ENCODE measurements at places on chromosomes 11 and 22.

DNA sequence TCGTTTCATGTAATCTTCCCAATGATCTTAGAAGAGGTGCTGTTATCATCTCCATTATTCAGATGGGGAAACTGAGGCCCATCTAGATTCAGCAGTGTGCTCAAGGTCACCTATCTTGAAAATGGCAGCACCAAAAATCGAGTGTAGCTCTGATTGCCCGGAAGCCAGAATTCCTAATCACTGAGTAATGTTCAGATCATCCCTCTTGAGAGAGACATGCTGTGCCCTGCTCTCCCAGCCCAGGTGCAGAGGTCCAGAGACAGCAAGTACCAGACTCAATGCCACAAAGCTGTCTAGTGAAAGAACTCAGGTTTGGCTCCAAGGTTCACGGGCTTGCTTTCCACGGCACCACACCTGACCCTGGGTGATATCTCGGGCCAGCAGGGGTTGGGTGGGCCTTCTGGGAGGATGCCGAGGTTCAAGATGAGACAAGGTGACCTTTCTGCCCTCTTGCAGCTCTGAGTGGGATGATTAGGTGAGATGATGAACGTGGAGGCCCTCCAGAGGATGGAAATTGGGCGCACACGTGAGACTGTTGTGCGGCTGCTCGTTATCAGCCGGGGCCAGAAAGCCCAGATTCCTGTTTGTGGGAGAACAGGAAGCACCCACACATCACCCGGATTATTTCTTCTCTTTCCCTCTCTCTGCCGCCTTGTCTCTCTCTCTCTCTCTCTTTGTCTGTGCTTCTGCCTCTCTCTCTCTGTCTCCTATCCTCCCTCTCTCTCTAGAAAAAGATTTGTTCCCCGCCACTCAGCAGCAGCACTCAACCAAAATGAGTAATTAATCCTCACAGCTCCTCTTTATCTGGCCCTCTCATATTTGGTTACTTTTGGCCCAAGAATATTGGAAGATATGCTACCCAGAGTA is 19.0 kb upstream of the RASD2 start:
- DNase-seq = no peak

DNA sequence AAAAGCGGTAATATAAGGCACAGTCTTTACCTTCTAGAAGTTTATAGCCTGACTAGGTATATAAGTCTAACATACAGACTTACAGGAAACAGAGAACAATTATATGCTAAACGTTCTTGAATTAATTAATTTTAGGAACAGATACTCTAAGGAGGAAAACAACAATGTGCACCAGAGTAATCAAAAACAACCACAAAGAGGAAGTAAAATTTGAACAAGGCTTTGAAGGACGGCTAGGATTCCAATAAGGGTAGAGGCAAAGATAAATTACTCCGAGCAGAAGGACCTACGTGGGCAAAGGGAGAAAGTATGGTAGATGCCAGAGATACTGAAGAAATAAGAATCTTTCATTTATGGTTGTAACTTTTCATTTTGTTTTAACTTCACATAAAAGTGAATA is 54.4 kb downstream of the ENTHD1 start:
- DNase-seq = no peak

GRCh38 chr11:18468961-18469360 is 13.3 kb downstream of the LDHAL6A start:
- DNase-seq = no peak

- no peak for DNase-seq
Observed at GRCh38 chr11:2870969-2871680, 14.4 kb downstream of the CDKN1C start.

GRCh38 chr22:37822079-37822833 is 926 bp upstream of the GALR3 start:
- no peak for DNase-seq

- no peak for DNase-seq
Observed at GRCh38 chr11:12813371-12814225, 139.4 kb downstream of the TEAD1 start.

- DNase-seq = no peak
Observed at GRCh38 chr22:50567721-50568252, 5.1 kb upstream of the SYCE3 start.

- DNase-seq = no peak
Observed at GRCh38 chr11:71934213-71934612, 5.4 kb downstream of the RNF121 start.

Measured in T-helper 9 cell (primary cell).